ENCODE measurements at places on chromosomes 2 and 18.

- no peak for DNase-seq
These were observed 73.6 kb upstream of the TSPYL6 start for GRCh38 chr2:54329482-54330161.

DNA sequence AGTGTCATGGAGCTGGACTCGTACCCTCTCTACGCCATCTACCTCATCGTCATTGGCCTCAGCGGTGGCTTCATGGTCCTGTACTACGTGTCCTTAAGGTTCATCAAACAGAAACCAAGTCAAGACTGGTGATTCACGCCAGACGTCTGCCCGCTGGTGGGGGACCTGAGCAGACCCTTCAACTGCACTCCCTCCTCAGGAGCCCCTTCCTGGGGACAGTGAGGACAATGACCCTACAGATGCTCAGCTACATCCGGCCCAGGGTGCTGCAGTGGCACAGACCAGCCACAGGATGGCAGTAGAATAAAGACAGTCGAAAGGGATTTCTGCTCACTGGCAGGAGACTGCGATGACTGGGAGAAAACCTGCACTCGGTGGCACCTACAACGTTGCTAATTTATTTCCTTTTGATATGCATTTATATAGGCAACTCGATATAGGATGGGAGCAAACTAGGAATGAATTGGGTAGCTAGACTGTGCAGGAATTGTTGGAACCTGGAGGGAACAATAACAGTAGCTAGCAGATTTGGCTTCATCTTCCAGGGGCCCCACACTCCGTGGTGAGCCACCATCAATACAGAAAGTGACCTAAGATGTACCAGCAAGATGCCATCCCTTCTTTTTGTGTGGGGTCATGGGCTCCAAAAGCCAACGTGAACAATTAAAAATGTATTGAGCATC, 39.2 kb downstream of the ABCG8 start:
- no peak for DNase-seq

DNA sequence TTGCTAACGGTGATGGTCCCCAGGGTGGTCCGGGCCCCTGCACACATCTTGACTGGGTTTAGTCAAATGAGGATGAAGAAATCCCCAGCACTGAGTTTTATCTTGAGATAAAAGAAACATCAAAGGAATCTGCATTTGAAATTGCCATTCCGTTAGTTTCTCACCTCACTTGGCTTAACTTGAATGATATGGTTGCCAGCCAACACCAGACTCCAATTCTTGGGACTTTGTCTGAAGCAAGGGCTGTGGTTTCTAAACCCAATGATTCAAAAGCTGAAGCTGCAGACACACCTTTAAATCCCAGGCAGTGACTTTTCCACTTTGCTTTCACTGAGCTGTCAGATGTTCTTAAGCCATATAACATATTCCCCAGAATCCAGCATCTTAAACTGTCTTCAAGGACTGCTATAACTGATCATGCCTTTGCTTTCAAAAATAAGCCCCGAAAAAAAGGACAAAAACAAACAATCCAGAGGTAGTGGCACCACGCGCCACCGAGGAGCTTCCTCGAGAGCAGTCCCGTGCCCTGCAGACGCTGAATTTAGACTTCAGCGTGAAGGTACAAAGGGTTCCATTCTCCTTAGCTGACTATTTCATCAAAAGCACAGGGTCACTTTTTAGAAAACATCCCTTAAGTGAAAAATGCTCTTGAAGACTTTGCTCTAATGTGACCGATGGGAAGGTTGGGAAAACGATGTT, 189.3 kb downstream of the HDAC4 start:
- DNase-seq: no peak

GRCh38 chr2:80655265-80655664, 350.7 kb upstream of the LRRTM1 start:
- DNase-seq: no peak

GRCh38 chr2:236176951-236177350, 8.8 kb upstream of the GBX2 start:
- DNase-seq: no peak

DNA sequence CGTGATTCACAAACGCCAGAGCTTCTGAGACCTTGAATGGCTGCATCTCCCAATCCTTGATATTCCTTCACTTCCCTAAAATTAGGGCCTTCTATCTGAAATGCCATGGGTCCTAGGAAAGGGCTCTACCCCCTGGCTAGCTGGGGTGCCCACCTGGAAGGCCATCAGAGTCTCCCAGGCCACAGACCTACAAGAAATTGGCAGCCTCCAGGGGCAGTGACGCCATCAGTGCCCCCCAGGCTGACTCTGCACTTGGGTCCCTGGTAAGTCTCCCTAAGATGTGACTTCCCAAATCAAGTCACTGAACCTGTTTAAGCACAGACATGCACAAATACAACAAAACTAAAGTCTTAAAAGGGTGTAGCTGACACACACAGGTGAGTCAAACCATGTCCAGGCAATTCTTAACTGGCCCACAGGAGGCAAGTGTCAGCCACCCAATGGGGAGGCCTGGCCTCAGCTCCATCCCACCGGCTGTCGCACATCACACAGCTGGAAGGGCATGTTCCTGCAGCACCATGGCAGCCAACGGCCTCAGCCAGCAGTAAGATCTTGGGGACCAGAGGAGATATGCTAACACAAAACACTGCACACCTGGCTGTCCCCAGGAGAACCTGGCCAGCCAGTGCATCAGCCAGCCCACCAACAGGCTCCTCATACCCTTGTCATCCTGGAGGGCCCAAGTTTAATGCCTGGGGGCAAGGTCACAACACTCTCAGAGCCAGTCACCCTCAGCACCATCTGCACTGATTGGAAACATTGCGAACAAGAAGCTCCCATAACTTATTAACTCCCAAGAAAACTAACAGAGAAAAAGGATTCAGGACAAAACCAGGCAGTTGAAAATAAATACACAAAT, 5.2 kb downstream of the PARD6G start:
- DNase-seq: no peak

DNA sequence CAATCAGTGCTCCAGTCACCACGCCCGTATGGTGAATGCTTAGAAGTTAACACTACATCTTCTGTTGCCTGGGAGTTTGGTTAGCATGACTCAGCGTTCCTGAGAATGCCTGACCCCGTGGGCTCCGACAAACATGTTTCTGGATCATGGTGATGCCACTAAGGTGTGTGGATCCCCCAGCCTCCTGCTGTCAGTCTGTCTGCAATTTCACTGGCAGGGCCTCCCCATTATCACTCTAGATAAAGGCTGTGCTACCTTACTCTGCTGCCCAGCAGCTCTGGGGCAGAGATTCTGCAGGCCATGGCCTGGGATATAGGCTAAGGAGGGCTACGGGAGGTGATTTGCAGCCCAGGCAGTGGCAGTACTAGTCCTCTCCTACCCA, 66.0 kb downstream of the STPG4 start:
- no peak for DNase-seq

GRCh38 chr18:3821524-3821923, 371.6 kb downstream of the TGIF1 start:
- no peak for DNase-seq

DNA sequence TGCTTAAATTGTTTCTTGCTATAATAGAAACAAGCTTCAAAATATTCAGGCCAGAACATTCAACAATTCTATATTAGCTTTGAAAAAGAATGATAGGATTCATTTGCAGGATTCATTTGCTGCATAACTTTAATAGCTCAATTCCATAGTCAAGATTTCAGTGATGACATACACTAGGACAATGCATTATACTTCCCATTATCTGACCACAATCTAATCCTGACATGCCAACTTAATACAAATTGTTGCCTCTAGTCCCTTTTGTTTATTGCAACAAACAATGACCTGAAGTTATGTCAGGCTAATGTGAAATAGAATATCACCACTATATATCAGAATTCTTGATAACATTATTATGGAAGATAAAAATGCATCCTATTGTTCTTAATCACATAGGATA, 169.4 kb downstream of the DNAH7 start:
- DNase-seq: no peak

GRCh38 chr2:233074106-233074505, 14.0 kb downstream of the INPP5D start:
- DNase-seq: no peak

DNA sequence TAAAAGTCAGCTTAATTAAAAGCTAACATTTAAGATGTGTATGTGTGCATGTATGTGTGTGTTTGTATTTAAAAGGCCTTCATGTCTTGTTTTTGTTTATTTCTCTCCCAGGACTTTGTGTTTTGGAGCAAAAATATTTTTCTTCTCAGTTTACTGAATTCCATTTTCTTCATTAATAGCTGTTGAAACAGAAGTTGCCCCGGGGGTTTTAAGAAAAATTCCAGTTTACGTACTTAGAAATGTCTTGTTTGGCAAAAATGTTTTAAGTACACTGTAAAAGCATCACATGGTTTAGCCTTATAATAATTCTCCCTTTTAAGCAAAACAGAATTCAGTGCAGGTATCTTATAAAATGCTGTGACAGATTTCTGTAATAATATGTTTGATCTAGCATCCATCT, 1233.0 kb upstream of the NRXN1 start:
- DNase-seq: no peak

DNA sequence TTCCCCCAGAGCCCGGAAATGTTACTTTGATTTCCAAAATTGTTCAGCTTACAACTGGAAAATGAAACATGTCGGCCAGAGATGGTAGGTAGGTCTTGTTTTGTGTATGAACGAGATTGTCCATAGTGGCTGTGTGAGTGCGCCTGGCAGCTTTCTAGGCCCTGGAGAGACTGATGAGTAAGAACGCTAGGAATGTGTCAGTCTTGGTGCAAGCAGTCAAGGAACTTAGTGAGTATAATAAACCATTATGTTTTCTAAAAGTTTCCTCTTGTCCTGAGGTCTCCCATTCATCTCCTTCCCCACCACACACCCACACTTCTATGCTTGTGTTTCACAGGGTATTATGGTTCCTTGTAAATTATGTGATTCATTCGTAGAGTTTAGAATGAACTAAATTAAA, 234.2 kb downstream of the CDH2 start:
- DNase-seq: no peak

- no peak for DNase-seq
These were observed 26.2 kb upstream of the MBOAT2 start for GRCh38 chr2:9029721-9030120.

DNA sequence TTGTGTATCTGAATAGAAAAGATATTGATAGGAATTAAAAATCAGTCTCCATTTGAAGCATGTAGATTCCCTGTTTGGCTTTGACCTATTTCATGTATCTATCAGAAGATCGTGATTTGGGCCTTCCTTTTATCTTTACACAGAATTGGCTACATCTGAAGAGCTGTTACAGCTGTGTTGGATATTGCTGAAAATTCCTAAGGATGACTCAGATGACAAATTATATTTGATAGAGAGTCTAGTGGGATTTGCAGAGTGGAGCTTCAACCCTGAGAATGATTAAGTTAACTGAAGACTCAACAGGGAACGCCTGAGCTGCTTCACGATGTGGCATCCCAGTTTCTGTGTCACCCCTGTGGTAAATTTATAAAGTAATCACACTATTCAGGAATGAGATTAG, 4.9 kb upstream of the COL3A1 start:
- no peak for DNase-seq

DNA sequence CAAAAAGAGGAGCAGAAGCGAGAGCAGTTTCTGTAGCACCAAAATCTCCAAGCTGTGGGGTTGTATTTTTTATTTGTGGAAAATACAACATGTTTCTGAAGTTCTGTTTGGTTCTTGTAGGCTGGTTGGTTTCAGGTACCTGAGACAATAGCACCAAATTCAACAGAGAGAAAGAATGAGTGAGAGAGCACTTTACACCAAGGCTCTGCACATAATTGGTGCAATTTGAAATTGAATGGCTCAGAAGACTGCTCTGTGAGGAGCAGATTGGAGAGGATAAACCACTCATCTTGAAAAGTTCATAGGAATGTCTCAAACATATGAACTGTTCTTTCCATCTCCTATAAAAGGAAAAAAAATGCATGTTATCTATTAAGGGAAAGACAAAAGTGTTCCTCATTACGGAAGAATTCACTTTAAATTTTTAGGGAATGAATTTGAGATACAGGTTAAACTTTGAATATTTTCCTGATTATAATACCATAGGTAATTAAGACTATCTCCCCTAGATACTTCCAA, 175.1 kb downstream of the ATAD2B start:
- DNase-seq: no peak

GRCh38 chr2:99776906-99777646, 287.3 kb upstream of the REV1 start:
- no peak for DNase-seq

DNA sequence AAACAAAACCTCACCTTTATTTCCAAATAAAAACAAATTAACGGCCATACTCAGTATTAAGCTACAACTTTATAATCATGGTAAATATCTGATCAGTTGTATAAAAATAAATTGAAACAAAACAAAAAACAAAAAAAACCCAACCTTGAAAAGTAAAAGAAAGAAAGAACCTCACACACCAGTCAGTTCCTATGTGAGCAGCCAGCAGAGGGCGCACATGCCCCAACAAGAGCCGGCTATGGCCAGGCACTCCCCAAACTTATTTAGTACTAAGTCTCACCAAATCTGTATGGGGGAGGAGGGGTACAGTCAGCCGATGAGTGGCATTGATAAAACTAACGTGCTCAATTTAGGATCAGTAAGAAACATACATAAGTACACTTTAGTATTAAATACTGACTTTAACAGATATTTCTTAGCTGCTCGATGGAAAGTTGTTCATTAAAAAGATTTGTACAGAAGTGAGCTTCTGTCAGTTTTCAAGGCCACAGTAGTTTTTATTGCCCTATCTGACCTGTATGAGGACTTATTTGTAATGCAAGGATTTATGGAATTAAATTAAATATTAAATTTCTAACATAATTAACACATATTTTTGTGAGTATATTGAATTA, 172.6 kb downstream of the TCF4 start:
- DNase-seq: peak; percentile 27

GRCh38 chr2:182077448-182078142, 91.9 kb downstream of the PPP1R1C start:
- no peak for DNase-seq

DNA sequence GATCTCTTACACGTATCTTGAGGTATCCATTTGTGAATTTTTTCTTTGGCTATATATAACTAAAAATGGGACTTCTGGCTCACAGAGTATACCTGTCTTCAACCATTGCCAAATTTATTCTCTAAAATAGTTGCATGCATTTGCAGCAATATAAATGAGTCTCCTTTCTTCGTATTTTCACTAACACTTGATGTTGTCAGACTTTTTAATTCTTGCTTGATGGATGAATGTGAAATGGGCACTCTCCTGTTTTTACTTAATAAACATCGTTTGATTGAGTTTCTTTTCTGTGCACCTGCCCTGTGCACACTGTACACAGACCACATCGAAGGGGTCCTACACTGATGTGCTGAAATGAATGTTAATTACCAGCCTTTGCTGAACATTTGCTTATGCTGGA, 121.8 kb downstream of the DDX1 start:
- no peak for DNase-seq

DNA sequence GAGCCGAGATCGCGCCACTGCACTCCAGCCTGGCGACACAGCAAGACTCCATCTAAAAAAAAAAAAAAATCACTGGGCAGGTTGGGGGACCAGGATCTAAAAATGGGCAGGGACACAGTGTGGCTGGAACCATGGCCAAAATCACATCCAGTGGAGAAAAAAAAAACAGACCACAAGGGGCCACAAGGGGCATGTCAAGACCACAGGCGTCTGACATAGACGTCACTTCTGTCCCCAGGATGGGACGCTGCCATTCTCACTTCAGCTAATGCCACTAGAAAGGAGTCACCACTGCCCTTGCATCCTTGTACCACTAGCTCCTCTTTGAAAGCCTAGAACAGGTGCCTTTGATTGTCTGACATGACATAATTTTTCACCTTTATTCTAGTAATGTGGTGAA, 2.5 kb upstream of the POMC start:
- DNase-seq: no peak

Measured in activated CD8-positive, alpha-beta memory T cell treated with anti-CD3 and anti-CD28 coated beads for 1 hour (primary cell).